ENCODE measurements at places on chromosomes 12 and 14. TPM values are rescaled to one million over a fixed set of nuclear protein-coding genes. Genes with fewer than 3 reads are reported as not detected.
A peak's percentile ranks its signal among the peaks of the same experiment; 100 is the strongest.

GSC gene
- total RNA-seq: 0.90 TPM

PGF gene
- 9.5 TPM for total RNA-seq

SLC10A1 gene
- total RNA-seq: not detected

CLEC4E gene
- 11.2 TPM for total RNA-seq

ART4 gene
- total RNA-seq: 0.83 TPM

RBMS2 gene
- 35.4 TPM for total RNA-seq

SSPN gene
- 49.8 TPM for total RNA-seq

DNA sequence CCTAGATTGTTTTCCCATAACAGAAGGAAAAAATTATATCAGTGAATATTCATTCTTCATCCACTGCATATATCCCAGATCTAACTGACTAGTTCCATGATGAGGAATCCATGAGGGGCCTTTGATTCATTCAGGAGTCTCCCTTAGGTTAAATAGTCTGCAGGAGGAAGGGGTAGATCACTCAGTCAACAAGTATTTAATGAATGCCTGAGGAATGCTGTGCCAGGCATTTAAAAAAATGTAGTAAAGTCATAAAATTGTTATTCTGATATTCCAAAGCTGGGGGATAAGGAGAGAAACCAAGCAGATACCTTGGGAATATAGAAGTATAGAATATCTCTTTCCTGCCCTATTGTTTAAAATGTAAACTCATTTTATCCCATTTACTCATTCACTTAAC, 216.2 kb upstream of the CAND1 start:
- no peaks in the 10 kb centered on the region for H3K27me3 ChIP-seq
- no peak overlapping the region for H3K4me3 ChIP-seq
- DNase-seq: no peak
- no peaks in the 10 kb centered on the region for H3K4me1 ChIP-seq
- H3K27ac ChIP-seq: no peak overlapping the region

DNA sequence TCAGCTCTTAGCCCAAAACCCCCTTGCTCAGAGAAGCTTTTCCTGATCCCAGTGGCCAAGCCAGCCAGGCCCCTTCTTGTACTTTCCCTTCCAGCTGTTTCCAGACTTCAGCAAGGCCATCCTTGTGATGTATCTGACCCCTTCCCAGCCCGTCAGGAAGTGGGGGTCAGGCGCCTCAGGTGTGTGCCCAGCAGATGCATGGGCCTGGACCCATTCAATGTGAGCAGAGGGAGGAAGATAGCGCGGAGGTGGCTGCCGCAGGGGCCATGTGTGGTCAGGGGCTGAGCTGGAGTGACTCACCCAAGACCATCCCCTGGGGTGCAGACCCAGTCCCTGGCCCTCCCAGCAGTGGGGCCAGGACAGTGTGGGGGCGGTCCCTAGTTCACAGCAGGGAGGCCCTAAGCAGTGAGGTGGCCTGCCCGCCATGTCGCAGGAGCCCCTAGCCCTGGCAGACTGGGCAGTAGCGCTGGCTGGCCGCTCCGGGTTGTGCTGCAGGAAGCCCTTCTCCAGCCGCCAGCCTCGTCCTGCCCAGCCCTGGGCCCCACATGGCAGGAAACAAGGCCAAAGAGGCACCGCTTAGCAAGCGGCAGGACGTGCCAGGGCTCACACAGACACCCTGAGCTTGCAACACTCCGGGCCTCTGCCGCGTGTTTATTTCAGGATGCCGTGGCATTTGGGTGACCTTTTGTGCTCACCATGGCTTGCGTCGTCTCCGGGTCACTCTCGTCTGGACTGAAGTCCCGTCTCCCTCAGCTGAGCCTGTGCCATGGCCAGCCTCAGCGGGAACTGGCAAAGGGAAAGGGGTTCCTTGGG, 12.0 kb downstream of the ADSS1 start:
- peak overlapping the region; percentile 51 for H3K27ac ChIP-seq
- H3K27me3 ChIP-seq: no peaks in the 10 kb centered on the region
- no peaks in the 10 kb centered on the region for H3K36me3 ChIP-seq
- peak; percentile 58 for DNase-seq

DNA sequence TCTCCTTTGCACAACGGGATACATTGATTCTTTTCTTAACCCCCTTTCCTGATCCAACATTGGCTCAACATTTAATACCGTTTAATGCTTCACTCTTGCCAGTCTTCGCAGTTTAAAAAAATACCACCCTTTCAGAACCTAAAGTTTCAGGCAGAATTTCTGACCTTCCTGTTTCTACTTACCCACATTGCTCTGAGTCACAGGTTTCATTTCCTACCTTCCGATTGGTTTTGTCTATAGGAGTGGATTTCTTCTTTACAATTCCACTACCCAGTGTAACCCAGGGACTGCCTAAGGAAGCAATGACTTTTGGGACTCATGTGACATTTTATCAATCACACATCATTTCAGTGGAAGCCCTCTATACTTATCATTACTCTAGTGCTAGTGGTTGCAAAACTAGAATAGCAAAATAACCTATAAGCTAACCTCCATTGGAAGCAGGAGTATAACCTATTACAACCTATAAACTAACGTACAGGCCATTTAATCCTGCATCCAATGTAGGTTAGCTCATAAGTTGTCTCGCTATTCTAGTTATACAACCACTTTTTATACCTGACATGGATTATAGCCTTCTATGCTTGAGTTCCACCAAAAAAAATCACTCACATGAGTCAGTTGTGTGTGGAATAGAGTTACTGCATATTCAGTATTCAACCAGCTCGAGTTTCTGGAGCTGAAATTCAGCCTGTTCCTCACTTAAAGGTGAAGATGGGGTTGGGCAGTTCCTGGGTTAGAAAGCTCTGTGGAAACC, 64.9 kb upstream of the KITLG start:
- no peaks in the 10 kb centered on the region for H3K27me3 ChIP-seq
- no peak overlapping the region for H3K27ac ChIP-seq
- no peaks in the 10 kb centered on the region for H3K4me1 ChIP-seq
- H3K36me3 ChIP-seq: no peaks in the 10 kb centered on the region
- no peak overlapping the region for H3K4me3 ChIP-seq
- DNase-seq: no peak

GRCh38 chr12:51868821-51869495, 18.9 kb upstream of the ANKRD33 start:
- peak overlapping the region; percentile 71 for H3K27ac ChIP-seq
- H3K27me3 ChIP-seq: no peaks in the 10 kb centered on the region
- no peaks in the 10 kb centered on the region for H3K36me3 ChIP-seq
- peak overlapping the region; percentile 32 for H3K4me3 ChIP-seq
- DNase-seq: no peak

DNA sequence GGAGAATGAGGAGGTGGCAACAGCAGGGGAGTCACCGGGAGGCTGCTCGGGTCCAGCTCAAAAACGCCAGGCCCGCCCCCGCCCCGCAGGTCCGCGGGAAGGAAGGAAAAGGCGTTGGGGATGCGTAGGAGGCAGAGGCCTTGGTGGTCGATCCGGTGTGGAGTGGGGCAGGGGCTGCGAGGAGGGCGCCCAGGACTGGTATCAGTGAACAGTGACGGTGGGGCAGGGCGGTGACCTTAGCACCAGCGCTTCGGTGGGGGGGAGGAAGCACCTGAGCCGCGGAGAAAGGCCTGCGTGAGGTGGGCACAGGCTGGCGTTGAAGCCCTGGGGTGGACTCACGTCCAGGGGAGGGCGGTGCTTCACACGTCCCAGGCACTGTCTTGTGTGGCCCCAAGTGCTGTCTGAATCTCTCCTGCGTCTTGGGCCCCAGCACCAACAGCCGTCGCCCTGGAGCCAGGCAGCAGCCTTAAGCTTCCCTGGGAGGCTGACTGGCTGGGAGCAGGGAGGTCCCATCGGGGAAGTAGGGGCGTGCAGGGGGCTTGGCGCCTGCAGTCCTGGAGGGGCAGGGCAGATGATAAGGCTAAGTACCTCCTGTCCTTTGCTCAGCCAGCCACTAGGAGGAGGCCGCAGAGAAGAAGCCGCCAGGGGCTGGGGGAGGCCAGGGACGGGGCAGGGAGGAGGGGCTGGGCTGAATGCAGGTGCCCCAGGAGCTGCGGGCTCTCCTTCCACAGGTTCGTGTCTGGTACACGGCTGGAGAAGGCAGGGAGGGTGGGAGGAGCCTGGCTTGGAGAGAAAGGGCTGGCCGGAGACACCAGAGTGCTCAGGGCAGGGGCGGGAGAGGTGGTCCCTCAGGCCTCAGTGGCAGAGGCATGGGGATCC, 26.5 kb downstream of the ZBTB42 start:
- peak; percentile 37 for DNase-seq
- no peaks in the 10 kb centered on the region for H3K27me3 ChIP-seq
- H3K27ac ChIP-seq: peak overlapping the region; percentile 36
- H3K4me1 ChIP-seq: peaks cover 5% of the 10 kb centered on the region

DNA sequence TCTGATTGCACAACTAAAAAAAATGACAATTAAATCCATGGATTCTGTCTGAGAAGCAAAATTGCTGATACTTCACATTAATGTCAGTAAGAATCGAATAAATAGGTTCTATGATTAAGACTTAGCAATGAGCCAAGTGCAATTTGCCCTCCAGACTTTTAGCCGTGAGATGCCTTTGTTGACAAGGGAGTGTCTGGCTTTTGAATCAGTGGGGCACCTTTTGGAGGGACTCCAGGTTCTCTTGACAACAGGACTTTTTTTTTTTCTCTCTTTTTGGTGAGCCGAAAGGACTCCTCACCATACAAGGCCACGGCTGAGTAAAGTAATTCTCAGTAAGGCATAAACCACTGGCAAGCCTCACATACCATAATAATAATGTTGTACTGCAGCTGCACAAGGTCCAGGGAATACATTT, 4.7 kb upstream of the MDM1 start:
- no peaks in the 10 kb centered on the region for H3K36me3 ChIP-seq
- DNase-seq: no peak
- no peaks in the 10 kb centered on the region for H3K4me1 ChIP-seq
- no peak overlapping the region for H3K4me3 ChIP-seq
- H3K27ac ChIP-seq: no peak overlapping the region

DNA sequence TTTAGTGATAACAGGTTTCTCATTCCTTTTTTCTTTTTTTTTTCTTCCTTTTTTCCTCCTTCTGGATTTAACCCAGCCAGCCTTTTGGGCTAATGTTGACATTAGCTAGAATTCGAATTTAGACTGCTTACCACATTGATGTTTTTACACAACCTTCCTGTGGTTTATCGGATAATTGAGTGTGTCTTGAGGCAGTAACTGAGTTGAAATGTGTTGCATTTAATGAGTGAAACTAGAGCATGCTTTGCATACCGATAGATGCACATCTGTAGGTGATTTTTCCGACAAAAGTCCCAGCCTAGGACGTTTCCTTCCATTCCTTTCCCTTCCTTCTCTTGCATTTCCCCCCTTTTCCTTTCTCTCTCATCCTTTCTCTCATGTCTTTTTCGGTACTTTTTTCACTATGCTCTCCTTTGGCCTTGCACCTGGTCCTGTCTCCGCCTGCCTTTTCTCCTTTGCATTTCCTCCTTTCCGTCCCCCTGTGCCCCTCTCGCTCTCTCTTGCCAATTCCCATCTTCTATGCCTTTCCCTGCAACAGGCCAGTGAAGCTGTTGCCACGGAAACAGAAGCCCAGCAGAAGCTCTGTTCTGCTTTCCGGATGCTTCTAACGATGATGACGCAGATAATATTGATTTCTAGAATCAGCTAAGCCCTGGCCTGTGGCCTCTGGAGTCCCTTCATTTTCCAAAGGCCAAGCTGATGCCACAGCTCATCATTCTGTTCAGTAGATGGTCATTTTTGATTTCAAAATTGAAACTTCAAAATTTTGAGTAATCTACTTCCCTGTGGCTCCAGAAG, 76.1 kb downstream of the SLC25A47 start:
- H3K27ac ChIP-seq: no peak overlapping the region
- no peaks in the 10 kb centered on the region for H3K4me1 ChIP-seq
- no peak overlapping the region for H3K4me3 ChIP-seq

DNA sequence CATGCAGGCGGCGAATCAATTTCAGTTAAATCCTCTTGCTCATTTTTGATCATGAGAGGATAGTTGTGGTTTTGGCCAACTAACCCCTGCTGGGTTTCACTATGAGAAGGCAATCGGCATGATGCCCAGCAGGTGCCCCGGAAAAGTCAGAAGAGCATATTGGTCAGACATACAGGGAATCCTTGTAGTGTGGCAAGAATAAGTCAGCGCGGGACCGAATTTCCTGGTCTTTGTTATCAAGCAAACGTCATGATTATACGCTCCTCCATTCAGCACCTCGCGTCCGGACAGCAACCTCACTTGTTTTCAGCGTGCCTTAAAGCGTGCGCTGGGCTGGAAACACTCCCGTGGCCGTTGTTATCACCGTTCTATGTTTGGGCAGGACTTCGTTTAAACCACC, 1.8 kb downstream of the TBC1D30 start:
- H3K4me1 ChIP-seq: no peaks in the 10 kb centered on the region
- H3K36me3 ChIP-seq: no peaks in the 10 kb centered on the region

- no peaks in the 10 kb centered on the region for H3K27me3 ChIP-seq
- H3K4me1 ChIP-seq: no peaks in the 10 kb centered on the region
Measured at GRCh38 chr12:27787559-27787958, 7.5 kb upstream of the MANSC4 start.

- H3K36me3 ChIP-seq: no peaks in the 10 kb centered on the region
- H3K4me3 ChIP-seq: no peak overlapping the region
Measured at GRCh38 chr14:68663385-68664076, 129.3 kb downstream of the ZFP36L1 start.

DNA sequence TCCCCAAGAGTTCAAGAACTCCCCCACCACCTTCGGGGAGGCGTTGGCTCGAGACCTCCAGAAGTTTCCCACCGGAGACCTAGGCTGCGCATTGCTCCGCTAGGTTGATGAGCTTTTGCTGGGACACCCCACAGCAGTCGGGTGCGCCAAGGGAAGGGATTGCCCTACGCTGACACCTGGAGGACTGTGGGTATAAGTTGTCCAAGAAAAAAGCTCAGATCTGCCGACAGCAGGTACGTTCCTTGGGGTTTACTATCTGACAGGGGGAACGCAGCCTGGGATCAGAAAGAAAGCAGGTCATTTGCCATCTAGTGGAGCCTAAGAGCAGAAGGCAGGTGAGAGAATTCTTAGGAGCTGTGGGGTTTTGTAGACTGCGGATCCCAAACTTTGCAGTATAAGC, 98.8 kb downstream of the FRMD6 start:
- H3K4me3 ChIP-seq: no peak overlapping the region
- no peak for DNase-seq
- H3K27me3 ChIP-seq: no peaks in the 10 kb centered on the region
- H3K4me1 ChIP-seq: no peaks in the 10 kb centered on the region

- H3K4me3 ChIP-seq: no peak overlapping the region
- no peak for DNase-seq
Measured at GRCh38 chr12:22682663-22683062, 57.7 kb downstream of the ETNK1 start.

- H3K27ac ChIP-seq: peak overlapping the region; percentile 59
- H3K4me3 ChIP-seq: no peak overlapping the region
- H3K4me1 ChIP-seq: peaks cover 9% of the 10 kb centered on the region
- no peak for DNase-seq
- no peaks in the 10 kb centered on the region for H3K27me3 ChIP-seq
Measured at GRCh38 chr12:124833693-124834122, 30.0 kb downstream of the SCARB1 start.

GRCh38 chr12:24270965-24271364, 321.5 kb upstream of the SOX5 start:
- no peaks in the 10 kb centered on the region for H3K36me3 ChIP-seq
- H3K4me3 ChIP-seq: no peak overlapping the region
- no peaks in the 10 kb centered on the region for H3K27me3 ChIP-seq

GRCh38 chr14:61177279-61178225, 103.6 kb downstream of the TMEM30B start:
- no peaks in the 10 kb centered on the region for H3K4me1 ChIP-seq
- H3K27ac ChIP-seq: no peak overlapping the region
- no peak for DNase-seq
- no peaks in the 10 kb centered on the region for H3K36me3 ChIP-seq
- H3K4me3 ChIP-seq: no peak overlapping the region

All from uterus (tissue), 4 donors.